ENCODE measurements at places on chromosomes 12 and 14.

DNA sequence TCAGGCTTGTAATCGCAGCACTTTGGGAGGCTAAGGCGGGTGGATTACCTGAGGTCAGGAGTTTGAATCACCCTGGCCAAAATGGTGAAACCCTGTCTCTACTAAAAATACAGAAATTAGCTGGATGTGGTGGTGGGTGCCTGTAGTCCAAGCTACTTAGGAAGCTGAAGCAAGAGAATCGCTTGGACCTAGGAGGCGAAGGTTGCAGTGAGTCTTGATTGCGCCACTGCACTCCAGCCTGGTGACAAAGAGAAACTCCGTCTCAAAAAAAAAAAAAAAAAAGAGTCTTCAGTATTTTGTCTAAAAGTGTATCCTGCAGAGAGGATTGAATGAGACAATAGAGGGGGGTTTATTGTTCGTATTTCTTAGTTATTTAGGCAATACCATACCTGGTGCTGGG is 25.3 kb downstream of the FOXA1 start:
- DNase-seq: no peak

DNA sequence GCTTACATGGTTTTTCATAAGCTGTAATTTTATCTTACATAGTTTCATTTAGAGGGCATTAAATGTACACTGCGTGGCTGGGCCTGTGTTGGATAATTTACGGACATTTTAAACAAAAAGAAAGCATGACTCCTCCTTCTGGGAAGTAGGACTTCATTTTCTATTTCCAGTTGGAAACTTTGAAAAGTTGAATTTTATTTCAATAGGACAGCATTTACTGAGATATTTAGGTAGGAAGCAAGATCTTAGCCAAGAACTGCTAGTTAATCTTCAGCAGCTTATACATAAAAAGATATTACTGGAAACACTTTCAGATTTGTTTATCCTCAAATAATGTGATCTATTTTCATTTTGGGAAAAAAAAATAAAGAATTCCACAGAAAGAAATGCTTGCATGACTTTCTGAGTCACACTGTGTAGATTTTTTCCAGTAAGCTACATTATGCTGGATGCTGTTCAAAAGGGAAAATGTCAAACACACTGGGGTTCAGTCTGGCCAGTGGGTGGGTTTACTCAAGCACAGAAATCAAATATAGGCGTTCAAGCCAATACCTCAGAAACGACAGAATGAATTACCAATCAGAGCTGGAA is 239.4 kb upstream of the KRR1 start:
- no peak for DNase-seq

- no peak for DNase-seq
These were observed 385.9 kb downstream of the BMP4 start for GRCh38 chr14:53570411-53571387.

DNA sequence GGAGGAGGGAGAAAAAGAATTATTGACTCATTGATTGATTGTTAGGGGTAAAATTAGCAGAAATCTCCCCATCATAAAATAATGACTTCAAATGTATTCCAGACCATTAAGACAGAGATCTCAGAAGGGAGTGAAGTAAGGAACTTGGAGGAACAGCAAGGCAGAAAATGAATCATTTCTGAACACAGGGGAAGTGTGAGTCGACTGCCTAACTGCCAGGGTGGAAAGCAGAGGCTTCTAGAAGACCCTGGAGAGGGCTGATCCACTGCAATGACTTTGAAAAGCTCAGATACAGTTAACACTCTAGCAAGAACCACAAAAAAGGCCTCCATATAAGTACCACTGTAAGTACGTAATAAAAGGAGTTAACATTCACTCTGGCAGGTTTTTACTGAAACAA is 9.7 kb downstream of the GLTP start:
- no peak for DNase-seq

DNA sequence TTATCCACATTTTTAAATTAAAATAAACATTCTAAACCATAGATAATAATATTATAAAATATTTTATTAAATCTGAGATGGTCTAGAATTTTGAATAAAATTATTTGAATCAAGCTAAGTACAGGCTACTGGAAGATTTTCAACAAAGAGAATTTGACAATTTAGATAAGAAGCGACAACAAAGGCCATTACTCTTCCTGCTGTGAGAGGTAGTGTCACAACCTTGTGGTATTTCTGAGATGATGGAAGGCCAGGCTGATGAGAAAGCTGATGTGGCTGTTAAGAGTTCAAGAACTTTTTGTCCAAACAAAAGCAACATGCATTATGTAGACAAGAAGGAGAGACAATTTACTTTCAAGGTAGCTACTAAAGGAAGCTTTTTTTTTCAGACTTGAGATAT is 43.7 kb upstream of the CNTN1 start:
- DNase-seq: no peak

DNA sequence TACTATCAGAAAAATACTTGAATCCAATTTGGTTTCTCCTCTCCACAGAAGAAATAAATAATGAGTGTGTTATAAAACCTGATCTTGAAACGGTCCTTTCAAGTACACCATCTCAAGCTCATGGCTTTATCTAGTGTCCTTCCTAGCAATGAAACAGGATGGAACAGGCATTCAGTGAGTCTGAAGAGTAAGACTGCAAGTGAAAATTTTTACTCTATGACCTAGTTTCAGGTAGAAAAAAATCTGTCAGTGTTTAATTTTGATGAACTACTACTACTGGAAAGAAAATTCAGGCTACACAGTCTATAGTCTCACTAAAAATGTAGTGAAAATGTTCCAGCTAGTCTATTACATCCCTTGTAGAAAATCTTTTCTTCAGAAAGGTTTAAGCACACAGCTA is 7.7 kb downstream of the CBX5 start:
- DNase-seq: no peak

DNA sequence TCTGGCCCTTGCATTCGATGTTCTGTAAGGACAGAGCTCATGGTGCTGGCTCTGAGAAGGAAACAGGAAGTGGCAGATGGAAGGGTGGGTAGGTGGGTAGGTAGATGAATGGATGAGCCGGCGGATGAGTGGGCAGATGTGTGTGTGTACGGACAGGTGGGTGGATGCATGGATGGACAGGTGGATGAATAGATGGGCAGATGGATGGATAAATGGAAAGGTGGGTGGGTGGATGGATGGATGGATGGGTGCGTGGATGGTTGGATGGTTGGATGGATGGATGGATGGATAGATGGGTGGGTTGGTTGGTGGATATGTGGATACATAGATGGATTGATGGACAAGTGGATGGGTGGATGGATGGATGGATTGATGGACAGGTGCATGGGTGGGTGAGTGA is 27.6 kb upstream of the PPP1R13B start:
- no peak for DNase-seq

- no peak for DNase-seq
These were observed 2.3 kb downstream of the ARHGDIB start for GRCh38 chr12:14959126-14959440.

- DNase-seq: no peak
These were observed 512 bp downstream of the ACTR10 start for GRCh38 chr14:58200480-58200841.

DNA sequence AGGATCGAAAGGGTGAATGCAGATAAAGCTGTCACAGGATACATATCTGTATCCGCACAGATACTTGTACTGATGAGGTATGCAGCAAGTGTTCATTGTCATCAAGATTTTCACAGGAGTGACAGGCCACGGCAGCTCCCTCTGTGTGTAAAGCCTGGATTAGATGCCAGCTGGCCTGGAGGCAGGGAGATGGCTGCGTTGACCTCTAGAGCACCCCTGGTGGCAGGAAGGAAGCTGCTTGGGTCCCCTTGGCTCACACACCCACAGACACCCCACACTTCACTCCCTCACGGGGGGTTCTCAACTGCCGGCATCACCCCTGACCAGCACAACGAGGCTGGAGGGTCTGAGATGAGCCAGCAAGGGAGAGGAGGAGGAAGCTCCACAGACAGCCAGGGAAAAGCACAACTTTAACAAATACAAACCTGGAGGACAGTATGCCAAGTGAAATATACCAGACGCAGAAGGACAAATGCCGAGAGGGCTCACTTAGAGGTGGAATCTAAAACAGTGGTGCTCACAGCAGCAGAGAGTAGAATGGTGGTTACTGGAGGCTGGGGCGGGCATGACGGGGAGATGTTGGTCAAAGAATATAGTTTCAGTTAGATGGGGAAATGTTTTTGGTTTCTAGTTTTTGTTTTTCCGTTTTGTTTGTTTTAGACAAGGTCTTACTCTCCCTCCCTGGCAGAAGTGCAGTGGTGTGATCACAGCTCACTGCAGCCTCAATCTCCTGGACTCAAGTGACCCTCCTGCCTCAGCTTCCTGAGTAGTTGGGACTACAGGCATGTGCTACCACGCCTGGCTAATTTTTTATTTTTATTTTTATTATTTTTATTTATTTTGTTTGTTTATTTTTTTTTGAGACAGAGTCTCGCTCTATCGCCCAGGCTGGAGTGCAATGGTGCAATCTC is 45.7 kb downstream of the TEAD4 start:
- no peak for DNase-seq

- DNase-seq: no peak
These were observed 53.3 kb upstream of the CERS5 start for GRCh38 chr12:50220363-50220995.

- no peak for DNase-seq
These were observed 40.7 kb downstream of the WDR20 start for GRCh38 chr14:102180248-102180998.

- no peak for DNase-seq
These were observed 92.7 kb downstream of the B4GALNT3 start for GRCh38 chr12:552466-552865.

DNA sequence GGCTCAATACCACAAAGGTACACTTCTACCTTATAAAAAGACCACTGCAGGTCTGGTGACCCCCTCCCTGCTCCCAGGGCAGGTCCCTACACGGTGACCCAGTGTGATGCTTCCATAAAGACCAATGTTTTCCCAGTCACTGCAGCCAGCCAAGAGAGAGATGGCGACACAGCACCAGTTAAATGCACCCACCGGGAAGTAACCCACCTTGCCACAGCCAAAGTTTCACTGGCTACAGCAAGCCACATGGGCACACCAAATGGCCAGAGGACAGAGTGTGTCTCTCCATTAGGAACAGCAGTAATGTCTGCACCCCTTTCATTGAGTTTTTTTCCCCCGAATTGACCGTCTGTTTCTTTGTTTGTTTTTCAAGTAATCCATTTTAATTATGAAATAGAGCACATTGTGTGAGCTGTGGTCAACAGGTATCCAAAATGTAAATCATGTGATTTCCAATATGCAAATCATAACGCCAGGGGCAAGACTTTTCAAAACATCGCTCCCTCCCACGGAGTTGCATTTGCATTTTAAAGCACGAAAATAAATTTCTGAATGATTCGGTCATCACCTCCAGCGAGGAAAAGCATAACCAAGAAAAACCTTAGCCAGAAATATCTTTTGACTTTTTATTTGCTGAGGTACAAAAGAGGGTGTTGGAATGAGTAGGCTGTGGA is 48.9 kb upstream of the EML1 start:
- no peak for DNase-seq

DNA sequence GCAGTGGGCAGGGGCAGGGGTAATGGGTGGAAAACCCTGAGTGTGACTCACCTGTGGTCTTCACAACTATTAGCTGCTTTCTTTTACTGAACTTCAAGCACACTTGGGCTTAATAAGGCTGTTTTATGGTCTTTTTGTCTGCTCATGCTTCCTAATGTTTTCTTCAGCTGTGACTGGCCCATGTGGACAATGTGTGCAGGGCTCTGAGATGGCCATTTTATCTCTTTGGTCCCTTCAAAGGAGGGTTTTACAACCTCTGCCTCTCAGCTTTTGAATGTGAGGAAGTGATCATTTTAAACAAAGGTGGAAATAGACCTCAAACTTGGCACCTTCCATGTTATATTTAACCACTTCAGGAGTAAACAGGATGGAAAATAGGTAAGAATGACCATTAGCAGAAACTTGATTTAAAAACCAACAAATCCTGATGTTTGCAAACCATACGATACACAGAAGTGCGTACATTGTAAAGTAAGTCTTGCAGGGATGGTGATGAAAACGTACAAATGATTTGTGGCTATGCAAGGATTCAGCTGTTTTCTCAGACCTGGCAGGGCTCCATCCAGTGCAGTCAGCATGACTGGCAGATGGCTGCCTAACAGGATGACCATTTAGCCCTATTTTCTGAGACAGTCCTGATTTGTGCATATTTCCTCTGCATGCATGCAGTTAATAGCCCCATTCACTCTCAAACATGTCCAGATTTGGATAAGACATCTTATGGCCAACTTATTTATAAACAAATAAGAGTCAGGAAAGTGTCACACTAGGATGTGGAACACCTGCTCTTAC is 103.2 kb downstream of the SLC38A4 start:
- no peak for DNase-seq

DNA sequence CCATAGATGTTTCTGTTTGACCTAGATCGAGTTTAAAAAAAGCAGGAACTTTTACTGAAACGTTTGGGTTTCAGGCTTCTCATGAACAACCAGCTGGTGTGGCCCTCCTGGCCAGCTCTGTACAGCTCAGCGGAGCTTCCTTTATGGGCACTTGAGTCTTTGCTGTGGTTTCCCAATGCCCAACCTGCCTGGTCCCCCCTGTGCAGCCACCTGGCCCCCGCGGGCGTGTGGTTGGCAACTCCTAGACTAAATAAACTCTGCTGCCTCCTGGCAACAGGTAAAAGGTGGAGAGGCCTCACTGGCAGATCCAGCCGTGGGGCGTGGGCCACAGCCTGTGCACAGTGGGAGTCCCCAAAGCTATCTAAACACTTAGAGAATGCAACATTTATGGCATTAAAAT is 38.7 kb downstream of the ADGRD1 start:
- no peak for DNase-seq

DNA sequence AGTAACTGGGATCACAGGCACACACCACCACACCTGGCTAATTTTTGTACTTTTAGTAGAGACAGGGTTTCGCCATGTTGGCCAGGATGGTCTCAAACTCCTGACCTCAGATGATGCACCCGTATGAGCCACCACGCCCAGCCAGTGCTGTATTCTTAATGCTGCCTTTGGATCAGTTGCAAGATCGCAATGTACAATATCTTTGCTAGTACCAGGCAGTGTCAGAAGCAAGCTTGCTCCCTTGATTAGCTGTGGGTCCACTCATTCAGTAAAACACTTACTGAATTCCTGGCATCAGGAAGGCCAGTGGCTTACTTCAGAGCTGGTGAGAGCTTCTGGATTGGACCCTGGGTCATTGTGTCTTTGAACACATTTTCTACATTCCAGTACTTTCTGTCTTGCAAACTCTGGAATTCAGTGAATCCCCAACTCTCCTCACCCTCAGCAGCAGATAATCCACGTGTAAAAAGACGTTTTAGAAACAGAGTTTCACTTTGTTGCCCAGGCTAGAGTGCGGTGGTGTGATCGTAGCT is 1183.7 kb downstream of the AACS start:
- DNase-seq: no peak

- no peak for DNase-seq
These were observed 18.6 kb downstream of the AGAP2 start for GRCh38 chr12:57719777-57720605.

- DNase-seq: no peak
These were observed 2.5 kb downstream of the FUT8 start for GRCh38 chr14:65414961-65415589.
